ENCODE measurements at places on chromosomes 6 and 20.

DNA sequence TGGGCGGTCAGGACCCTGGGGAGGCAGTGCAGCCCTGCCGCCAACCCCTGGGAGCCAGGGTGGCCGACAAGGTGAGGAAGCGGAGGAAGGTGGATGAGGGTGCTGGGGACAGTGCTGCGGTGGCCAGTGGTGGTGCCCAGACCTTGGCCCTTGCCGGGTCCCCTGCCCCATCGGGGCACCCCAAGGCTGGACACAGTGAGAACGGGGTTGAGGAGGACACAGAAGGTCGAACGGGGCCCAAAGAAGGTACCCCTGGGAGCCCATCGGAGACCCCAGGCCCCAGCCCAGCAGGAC lies 4.0 kb upstream of the COL9A3 start:
- no peak for DNase-seq

DNA sequence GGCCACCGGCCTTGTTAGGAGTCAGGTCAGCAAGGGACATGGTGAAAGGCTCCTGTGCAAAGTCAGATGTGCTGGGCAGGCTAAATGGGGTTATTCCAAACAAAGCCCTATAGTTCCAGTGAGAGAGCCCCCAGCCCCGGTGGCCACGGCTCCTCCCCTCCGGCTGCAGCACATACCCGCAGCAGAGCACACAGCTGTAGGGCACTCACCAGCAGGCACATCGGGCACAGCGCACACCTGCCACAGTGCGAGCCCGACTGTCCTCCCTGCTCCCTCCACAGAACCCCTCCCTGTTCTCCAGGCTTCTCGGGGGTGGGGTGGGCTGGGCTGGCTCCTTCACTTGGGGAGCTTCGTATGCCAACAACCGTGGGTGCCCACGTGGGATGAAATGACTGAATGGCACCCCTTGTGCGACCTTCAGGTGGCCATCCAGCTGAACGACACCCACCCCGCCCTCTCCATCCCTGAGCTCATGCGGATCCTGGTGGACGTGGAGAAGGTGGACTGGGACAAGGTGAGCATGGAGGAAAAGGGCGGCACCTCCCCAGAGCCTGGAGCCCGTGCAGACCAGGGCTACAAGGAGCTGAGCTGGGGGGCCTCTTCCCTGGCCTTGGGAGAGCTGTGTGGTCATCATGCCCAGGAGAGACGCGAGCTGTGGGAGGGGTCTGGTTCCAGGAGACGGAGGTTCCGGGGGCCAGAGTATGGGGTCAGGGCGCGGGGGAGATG lies 30.9 kb downstream of the PYGB start:
- DNase-seq: peak; percentile 4

GRCh38 chr6:15952231-15953151 lies 176.4 kb upstream of the MYLIP start:
- DNase-seq: no peak

DNA sequence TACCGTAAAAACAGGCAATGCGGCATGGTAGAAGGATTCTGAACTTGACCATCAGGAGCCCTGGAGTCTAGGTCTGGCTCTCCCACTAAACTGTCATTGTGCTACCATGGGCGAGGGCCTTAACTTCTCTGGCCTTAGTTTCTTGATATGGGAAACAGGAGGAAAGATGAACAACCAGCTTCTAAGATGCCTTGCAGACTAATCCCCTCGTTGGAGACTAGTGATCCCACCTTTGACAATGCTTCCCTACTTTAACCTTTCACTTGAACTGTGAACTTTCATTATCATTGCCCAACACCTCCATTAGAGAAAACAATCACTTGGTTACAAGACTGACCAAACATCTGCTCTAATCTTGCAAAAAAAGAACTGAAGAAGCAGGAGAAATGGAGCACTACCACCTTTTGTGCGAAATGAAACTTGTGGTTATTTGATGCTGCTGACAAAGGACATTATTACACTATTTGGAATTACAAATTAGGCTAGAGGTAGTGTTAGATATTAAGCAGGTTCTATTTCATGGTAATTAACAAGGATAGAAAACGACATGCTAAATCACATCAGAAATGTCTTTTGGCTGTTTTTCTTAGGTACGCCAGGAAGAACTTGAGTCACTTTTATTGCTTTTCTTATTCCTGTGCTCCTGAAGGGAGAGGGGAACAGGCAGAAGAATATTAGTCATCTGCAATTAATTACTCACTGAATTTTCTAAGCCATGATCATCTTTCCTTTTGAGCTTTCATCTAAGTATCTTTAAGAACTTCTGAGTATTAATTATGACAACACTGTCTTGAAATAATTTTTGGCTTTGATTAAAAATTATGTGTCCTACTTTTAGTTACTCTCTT lies 39.1 kb upstream of the ARHGAP18 start:
- peak; percentile 30 for DNase-seq

- no peak for DNase-seq
These were observed 8.1 kb upstream of the AHI1 start for GRCh38 chr6:135505648-135506047.

DNA sequence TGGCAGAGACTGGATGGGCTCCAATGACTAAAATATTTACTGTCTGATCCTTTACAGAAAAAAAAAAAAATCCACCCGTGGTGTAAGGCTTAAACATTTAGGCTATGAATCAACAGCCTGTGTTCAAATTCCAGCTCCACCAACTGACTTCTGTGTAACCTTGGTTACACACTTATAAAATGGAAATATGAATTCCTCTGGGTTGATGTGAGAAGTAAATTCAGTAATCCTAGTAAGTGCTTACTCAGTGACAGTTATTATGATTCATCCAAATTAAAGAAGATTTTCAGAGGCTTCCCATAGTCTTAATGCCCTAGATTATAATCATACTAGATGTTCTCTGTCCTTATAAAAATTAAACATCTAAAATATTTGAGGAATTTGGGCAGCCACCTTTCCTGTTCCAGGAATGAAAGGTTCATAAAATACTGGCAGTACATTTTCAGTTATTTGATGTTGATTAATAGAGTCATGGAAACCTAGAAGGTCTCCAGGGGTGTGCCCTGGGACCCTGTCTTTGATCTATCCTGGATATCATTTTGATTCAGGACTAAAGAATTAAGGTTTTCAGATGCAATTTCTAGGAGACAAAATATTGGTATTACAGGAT lies 180.3 kb upstream of the ZNF217 start:
- DNase-seq: no peak

DNA sequence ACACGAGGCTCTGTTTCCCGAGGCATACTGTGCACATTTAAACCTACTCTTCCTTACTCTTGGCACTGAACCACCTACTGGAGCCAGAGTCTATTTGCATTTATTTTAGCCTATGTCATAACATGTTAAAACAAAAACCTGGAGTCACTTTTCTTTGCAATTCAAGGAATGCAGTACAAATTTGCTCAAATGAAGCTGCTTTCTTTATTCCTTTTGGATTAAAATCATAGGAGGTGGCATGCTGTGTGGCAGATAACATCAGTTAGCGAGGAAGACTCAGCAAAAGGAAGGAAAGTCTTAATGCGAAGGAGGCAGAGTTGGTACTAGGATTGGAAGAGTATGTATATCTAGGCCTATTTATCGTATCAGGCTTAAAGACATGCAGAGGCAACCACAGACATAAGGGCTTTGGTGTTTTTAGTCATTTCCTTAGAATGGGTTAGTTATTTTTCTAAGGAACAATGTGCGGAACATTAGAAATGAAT lies 92.9 kb downstream of the SAMD3 start:
- no peak for DNase-seq

- DNase-seq: no peak
These were observed 5.6 kb upstream of the RAMACL start for GRCh38 chr6:166591961-166592520.

DNA sequence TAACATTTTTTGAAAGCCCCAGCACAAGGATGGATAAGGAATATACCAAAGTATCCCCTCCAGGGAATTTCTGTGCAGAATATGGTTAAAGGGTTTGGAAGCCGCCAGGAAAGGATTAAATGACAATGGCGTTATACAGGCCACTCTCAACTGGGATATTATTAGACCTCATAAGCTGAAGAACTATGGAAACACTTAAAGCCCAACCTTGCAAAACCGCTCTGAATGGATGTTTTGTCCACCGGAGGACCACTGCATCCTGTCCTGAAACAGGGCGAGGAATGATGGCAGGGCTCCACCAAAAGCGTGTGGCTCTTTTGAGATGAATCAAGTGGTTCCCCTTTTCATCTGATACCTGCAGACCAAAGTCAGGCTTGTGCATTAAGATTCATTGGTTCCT lies 32.4 kb downstream of the NFATC2 start:
- no peak for DNase-seq

DNA sequence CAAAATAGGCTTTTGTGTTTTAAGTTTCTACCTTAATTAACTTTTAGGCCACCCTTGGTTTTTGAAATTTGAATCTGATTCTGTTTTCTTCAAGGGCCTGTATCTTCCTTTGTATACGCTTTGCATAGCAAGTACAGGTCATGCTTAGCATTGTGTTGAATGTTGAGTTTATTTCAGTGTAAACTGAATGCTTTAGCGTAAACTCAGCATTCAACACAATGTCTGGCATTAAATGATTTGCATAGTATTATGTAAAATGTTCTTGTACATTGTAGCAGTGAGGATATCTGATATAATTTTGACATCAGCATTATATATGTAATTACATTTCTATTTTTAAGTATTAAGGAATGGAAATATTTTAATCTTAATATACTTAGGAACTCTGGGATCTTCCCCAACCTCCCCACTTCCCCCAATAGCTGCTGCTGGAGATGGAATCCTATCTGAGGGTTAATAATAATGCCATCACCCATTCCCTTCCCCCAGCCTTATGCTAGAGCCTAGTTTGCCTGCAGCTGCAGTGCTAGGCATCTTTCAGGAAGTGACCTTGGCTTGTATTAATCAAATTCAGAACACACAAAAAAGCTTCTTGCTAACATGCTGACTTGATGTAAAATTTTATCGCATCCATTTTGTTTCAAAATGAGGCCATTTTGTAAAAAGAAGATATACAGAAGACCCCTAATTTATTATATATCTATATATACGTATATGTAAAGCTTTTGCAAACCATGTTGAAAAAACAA lies 73.1 kb downstream of the NCOA3 start:
- peak; percentile 11 for DNase-seq

DNA sequence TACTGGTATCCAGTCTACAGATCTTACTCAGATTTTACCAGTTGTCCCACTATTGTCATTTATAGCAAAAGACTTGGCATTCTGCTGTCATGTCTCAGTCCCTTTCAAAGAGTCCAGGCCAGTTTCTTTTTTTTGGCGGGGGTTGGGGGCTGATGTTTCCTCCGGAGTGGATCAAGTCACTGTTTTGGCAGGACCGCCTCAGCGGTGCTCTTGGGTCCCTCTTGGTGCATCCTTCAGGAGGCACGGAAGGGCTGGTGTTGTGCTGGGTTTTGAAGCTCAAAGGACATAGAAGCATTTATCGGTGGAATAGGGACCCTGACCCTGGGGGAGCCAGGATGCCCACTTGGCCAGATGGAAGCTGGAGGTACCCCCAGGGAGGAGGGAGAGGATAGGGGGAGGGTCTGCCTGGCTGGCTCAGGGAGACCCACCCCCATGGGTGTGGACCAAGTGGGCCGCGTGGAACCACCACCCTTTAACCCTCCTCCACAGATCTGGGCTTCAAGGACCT lies 10.8 kb downstream of the RBCK1 start:
- no peak for DNase-seq

- no peak for DNase-seq
These were observed 54.9 kb upstream of the TULP4 start for GRCh38 chr6:158257425-158257759.

- DNase-seq: no peak
These were observed 40.4 kb downstream of the MAPK14 start for GRCh38 chr6:36068012-36068392.

DNA sequence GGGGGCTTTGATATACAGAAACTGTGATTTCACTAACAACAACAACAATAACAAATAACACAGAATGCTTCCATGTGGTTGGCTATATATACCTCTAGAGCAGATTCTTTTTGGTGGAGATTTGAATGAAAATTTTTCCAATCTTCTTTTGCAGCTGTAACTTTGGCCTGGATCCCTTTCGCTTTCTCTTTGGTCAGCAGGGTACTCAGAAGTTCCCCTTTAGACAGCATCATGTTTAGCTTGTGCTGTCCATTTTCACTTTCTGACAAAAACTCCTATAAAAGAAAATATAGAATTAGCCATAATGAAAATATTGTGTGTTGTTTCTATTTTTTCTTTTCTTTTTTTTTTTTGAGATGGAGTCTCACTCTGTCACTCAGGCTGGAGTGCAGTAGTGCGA lies 264.2 kb downstream of the SYNE1 start:
- no peak for DNase-seq

- DNase-seq: no peak
These were observed 27.9 kb upstream of the HLA-DQA2 start for GRCh38 chr6:32713241-32713640.

- DNase-seq: no peak
These were observed 92.8 kb upstream of the MLN start for GRCh38 chr6:33896391-33897188.

GRCh38 chr6:153031335-153031955 lies 28.9 kb upstream of the MTRF1L start:
- DNase-seq: no peak

DNA sequence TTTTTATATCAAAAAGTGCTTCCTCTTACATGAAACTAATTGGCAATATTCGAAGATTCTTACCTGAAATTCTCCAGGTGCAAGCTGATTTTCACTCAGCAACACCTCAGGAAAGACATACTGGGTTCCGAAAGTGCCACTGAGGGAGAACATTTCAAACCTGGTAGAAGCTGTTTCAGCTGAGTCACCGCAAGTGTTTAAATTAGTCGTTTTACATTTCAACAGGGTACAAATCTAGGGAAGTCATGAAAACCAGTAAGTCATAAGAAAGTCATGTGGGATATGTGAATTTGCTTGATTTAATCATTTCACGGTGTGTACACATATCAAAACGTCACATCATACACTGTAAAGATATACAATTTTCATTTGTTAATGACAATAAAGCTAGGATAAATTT lies 25.3 kb upstream of the TAAR1 start:
- DNase-seq: no peak

- DNase-seq: no peak
These were observed 455.3 kb downstream of the HACE1 start for GRCh38 chr6:104404377-104404776.

GRCh38 chr6:128918886-128919285 lies 35.9 kb downstream of the LAMA2 start:
- DNase-seq: no peak

DNA sequence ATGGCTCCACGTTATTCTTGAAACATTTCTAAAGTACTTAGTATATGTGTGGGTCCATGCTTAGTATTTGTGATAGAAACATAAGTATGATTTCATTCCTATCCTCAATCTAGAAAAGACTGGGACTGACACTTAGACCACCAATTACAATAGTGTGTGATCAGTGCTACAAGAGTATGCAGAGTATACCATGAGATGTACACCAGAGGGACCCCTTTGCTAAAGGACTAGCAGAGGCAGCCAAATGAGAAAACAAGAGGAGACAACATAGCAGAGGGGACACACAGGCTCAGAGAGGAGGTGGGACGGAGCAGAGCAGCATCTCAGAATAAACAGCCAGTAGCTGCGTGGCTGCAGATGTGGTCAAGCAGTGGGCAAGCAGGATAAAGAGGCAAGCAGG lies 21.0 kb downstream of the RMND1 start:
- DNase-seq: no peak

GRCh38 chr6:107079429-107079828 lies 35.9 kb downstream of the BEND3 start:
- DNase-seq: no peak
